ENCODE measurements at places on chromosomes 13 and 19.

DNA sequence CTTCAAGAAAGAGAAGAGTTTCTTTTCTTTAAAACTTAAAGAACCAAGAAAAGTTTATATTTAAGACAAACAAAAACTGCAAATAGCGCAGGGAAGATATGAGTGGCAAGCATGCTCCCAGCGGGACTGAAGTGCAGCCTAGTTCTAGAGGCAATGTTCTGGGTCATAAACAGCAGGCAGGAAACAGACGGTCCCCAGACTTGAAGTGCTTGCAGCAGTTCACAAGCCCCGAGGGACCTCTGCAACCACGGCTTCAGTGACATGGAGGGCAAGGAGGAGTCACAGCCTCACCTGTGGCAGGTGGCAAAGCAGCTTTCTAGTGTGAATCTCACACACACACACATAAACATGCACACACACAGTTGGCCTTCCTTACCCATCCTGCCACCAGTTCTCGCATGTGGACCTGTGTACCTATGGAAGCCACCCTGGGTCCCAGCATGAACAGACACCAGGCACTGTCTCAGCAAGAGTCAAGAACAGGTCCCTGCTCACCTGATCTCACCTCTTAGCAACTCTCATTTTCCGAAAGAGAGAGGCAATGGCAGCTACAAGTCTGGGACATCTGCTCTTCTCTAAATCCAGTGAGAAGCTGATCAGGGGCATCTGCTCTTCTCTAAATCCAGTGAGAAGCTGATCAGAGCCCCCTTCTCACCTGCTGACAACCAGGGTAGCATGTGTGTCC is 162.0 kb downstream of the EFNB2 start:
- no peak for DNase-seq

- no peak for DNase-seq
Observed at GRCh38 chr19:9913237-9914000, 22.9 kb downstream of the OLFM2 start.

DNA sequence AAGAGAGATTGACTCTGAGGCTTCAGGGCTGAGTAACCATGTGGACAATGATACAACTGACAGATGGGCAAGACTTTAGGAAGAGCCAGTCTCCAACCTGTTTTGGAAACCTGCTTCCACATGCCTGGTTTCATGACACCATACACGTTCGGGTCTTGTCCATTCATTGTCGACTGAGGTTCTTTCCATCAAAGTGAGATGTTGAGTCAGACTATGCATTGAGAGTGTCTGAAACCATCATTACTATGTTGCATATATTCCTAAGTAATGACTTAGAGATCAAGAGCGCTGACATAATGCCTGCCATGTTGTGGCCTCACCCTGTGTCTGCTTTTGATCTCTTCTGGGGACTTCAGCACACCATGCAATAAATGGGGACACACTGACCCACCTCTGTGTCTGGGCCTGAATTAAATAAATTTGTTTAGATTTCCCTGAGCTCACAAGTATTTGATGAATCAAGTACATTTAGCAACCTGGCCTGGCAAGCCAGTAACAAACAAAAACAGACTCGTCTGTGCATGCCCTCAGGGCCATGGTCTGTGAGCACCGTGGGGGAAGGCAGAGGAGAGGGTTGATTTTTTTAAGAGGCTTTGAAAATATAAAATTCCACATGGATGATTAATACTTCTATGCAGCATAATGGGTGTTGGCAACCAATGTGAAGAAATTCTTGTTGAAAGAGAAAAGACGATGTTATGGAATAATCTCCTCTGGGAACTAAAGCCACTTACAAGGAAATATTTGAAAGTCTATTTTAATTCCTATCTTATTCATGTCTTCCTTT is 49.9 kb upstream of the UBAC2 start:
- no peak for DNase-seq

GRCh38 chr13:25806264-25806974 is 245.4 kb downstream of the SHISA2 start:
- DNase-seq, result no peak

GRCh38 chr19:53853707-53854106 is 14.0 kb upstream of the MYADM start:
- DNase-seq, result no peak

DNA sequence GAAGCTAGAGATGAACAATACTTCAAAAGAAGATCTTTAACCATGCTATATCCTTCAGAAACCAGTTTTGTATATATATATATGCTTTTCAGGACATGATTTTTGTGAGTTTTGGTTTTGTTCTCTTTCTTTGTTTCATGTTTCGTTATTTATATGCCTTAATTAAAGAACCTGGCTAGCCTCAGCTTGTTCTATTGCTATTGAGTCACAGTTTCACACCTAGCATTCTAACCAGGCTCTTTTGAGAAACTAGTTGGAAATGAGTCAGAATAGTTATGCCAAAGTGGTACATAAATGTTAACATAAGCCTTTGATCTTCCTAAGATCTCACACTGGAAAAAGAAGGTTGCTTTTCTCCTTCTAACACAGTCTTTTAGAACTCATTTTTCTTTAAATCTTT is 1925.2 kb downstream of the OLFM4 start:
- DNase-seq, result no peak

DNA sequence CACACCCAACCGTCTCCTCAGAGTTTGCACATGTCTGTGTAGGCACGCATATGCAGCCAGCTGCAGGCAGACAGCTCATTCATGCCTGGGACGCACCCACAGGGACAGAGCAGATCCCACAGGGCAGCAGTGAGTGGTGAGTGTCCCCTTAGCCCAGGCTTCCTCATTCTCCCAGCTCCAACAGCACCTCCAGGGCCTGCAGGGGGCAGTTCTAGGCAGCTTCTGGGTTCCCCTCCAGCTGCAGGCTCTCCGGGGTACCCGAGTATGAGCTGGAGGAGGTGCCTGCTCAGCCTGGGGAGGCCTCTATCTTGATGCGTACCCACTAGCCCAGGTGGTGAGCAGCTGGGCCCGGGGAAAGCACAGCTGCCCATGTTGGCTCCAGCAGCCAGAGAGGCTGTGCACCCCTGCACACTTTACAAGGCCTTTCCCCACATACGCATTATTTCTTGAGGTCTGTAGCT is 1.3 kb upstream of the SHANK1 start:
- DNase-seq, result no peak

DNA sequence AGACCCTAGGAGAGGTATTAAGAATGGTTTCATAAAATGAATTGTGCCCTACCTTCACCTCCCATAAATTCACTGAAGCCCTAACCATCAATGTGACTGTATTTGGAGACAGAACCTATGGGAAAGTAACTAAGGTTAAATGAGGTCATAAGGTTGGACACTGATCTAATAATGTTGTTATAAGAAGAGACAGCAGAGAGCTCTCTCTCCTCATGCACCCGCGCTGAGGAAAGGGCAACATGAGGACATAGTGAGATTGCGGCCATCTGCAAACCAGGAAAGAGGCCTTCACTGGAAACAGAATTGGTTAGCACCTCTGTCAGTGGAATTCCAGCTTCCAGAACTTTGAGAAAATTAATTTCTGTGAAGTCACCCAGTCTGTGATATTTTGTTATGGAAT is 1396.1 kb upstream of the MIR17HG start:
- DNase-seq, result no peak

DNA sequence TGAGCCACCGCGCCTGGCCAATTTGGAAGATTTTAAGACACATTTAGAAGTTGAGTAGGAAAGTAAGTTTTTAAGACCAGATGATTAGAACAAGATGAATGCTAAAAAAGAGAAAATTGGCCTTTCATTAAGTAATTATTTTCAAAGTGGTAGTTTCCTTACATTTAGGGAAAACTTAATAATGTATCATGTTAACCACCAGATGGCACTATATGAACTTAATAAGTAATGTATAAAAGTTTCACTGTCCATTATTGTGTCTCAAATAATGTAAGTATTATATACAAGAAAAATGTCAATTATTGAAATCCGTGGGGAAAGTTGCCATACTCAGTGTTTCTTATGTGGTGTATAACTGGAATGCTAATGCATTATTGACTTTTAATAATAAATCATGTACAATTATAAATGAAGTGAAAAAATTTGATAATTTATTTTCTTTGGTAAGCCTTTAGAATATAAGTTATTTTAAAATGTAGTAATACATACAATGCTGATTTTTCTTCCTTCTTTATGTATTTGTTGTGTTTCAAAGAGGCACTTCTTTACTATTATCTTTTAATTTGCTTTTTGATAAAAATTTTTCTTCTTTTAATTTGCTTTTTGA is 29.2 kb downstream of the COG6 start:
- no peak for DNase-seq

DNA sequence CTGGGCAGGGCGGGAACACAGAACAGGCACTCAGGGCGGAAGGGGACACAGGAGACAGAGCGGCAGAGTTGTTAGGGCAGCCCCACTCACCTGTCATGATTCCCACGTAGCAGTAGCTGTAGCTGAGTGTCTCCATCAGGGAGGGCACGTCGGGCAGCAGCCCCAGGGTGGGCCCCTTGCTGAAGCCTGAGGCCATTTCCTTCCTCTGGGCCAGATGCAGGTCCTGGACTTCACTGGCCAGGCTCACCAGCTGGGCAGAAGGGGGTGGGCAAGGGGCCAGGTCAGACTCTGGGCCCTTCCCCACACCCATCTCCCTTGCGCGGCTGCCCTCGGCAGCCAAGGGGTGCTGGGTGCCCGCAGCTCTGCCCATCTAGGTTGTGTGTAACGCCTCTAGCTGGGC is 5.9 kb downstream of the MBOAT7 start:
- DNase-seq, result no peak

- DNase-seq, result no peak
Observed at GRCh38 chr19:33391631-33392249, 18.2 kb downstream of the CEBPG start.

DNA sequence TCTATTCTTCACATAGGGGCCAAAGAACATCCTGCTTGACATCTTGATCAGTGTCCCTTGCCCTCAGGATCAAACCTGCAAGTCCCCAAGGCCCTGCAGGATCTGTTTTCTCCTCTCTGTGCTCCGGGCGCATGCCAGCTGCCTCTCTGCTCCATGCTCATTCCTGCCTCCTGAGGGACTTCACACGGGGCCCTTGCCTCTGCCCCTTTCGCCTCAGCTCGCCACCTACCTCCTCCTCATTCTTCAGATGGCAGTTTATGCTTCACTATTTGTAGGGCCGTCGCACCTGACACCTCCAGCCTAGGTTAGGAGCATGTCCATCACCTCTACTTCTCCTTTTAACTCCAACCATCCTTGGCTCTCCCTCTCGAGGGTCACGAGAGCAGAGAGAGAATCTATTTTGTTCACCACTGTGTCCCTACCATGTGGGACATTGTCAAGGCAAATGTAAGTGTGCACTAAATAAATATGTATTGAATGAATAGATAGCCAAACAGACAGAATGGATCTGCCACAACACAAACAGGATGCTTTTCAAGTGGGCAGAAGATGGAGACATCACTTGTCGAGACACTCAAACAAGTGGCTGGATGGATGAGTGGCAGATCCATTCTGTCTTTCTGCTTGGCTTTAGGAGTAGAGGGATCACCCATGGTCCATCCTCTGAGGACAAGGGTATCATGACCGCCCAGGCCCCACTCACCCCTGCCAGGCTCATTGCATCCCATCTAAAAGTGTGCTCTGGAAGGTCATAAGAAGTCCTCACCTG is 29.6 kb downstream of the ACTN4 start:
- DNase-seq, result no peak

GRCh38 chr19:45154064-45154827 is 6.5 kb downstream of the NKPD1 start:
- DNase-seq, result no peak

DNA sequence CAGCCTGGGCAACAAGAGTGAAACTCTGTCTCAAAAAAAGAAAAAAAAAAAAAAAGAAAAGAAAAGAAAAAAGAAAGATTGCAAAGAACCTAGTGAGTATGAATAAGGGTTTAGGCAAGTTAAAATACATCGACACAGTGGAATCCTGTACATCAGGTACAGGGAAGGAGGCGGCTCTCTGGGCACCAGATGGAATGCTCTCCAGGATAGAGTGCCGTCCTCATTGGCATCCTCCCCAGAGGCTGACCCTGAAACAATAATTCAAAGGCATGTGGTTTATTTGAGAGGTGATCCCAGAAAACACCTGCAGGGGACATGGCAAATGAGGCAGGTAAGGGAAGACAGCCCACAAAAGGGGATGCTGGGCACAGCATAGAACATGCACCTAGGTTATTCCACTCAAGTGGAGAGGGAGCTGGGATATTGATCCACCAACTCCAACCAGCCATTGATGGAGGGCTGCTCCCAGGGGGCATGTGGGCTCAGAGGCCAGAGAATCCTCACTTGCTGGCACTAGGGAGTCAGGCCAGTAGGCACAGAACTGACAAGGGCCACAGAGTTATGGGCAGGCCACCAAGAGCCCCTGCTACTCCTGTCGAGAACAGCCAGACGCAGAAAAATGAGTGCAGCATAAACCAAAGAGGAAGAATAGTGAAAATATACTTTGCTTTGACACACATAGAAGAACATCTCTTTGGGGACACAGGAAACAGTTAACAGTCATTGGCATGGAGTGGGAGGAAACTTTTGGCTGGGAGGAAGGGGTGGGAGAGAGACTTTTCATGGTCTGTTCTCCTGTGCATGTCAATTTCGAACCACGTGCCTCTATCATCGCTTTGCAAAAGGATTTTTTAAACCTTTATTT is 4.2 kb downstream of the TSPAN16 start:
- DNase-seq, result no peak

DNA sequence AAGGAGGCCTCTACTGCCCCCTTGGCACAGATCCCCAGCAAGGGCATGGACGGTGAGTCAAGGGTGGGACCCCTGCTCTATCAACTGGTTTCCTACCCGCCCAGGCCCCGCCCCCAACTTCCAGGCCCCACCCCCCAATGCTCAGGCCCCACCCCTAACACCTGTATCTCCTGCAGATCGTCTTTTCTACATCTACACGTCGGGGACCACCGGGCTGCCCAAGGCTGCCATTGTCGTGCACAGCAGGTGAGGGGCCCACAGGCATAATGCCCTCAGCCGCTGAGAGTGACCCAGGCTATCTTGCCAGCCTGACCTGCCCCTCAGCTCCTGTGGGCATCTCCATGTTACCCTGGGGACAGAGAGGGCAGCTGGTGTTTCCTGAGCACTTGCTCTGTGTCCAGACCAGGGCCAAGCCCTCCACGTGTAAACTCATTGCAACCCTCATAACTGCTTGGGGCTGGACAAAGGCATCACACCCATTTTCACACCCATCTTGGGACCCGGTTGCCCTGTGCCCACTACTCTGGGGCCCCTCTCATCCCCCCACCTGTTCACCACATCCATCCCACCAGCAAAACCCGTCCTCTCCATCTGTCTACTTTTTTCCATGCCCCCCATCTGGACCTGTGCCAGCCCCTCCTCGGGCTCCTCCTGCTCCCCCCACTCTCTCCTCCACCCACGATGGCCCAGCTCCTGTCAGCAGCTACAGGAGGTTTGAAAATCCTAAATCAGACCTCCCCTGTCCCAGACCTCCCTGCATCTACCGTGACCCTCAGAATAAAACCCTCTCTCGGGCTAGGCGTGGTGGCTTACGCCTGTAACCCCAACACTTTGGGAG is 17.2 kb downstream of the SLC27A1 start:
- DNase-seq, result no peak

GRCh38 chr13:75312884-75313520 is 169.0 kb downstream of the TBC1D4 start:
- peak; percentile 4 for DNase-seq

DNA sequence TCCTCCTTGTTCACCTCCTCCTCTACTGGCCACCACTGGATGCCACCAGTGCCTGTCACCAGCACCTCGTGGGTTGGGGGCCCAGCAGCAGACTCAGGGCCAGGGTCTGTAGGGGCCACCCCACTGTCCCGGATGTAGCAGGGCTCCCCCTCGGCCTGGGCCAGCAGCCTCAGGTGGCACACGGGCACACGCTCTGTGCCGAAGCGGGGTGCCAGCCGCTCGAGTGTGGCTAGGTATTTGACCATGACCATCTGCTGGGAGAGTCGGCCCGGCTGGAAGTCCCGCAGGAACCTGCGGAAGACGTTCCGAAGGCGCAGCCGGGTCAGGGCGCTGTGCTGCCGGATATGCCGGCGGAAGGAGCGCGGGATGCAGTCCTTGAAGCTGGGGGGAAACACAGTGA is 14.9 kb downstream of the TYK2 start:
- no peak for DNase-seq

Data from T-helper 9 cell (primary cell).